ENCODE measurements at places on chromosomes 16 and 17.

- no peak for DNase-seq
Observed at GRCh38 chr16:35425270-35425669, 1965.9 kb downstream of the TP53TG3F start.

DNA sequence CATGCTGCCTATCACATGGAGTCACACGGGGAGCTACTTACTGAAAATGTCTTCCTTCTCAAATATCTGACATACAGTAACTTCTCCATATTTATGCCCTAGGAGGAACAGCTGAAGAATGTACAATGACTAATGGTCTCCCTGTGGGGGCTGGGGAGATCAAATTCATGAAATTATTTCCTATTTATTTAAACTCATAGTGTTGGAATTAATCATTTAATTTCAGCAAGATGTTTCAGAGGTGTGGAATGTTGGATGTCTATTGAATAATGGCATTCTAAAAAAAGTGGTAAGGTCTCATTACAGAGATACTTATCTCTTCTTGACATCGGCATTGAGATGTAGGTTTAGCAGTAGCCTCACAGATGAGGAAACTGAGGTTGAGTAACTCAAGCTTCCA, 214.3 kb upstream of the CDH11 start:
- DNase-seq: no peak

- no peak for DNase-seq
Observed at GRCh38 chr16:81765969-81766368, 13.1 kb upstream of the PLCG2 start.

DNA sequence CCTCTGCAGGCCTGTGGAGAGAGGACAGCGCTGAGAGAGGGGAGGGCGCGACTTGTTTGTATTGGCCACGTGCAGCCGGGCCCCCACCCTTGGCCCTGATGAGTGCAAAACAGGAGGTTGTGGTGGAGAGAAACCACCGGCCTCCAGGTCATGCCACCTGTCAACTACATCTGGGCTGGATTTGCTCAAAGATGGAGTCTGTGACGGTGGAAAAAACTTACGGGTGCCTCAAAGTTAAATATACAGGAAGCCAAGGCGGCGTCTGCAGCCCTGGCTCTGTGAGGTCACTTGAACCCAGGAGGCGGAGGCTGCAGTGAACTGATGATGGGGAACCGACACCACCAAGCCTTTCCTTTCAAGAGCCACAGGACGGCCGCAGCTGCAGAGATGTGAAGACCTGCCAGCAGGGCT, 15.7 kb downstream of the C16orf74 start:
- DNase-seq: peak; percentile 66

- DNase-seq: no peak
Observed at GRCh38 chr16:46607529-46607928, 13.7 kb downstream of the SHCBP1 start.

DNA sequence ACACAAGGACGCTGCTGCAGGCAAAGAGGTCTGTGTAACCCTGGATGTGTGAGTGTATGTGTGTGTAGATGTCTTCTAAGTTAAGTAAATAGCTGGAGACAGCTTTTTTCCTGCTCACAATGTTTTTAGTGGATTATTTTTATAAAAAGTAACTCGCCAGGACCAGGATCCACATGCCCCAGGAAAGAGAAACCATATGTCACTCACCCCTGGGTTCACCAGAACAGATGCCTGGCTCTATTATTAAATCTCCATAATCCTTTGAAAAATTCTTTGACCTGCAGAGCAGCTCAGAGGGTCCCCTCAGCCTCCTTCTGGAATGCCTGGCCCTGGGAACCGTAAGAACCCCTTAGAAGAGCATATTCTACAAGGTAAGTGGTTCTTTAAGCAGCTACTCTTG, 18.0 kb downstream of the ABCC12 start:
- DNase-seq: no peak

GRCh38 chr17:44959821-44960531, 8.1 kb downstream of the C1QL1 start:
- peak; percentile 16 for DNase-seq

GRCh38 chr16:12377497-12377896, 401.0 kb downstream of the SNX29 start:
- no peak for DNase-seq

- DNase-seq: peak; percentile 73
Observed at GRCh38 chr16:15482068-15482747, 47.8 kb downstream of the BMERB1 start.

DNA sequence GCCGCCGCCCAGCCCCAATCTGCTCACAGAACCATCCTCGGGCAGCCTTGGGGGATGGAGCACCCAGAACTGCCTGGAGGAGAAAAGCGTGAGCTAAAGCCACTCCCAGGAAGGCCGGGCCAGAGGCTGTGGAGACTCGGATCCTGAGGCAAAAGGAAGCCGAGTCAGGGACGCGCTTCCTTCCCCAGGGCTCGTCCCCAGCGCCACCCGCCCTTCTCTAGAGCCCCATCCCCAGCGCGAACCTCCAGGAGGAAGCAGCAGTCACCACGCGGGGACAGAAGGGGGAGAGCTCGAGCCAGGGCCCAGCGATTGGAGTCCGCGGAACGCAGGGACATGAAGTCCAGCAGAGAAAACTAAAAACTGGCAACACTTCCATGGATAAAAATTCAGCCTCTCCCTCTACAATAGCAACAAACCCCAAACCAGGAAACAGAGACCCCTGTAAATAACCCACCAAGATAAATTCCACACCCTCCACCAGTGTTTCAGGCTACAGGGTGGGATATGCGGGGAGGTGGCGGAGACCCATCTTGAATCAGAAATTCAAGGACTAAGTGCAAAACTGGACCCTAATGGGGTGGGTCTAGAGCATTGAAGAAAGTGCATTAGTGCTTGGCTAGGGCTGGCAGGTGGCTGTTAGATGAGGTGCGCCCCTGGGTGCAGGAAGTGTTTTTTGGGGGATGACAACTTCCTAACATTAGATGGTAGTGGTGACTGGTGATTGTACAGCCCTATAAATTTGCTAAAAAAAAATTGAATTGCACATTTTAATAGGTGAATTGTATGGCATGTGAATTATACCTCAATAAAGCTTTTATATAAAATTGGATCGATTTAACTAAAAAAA, 116.1 kb upstream of the METRNL start:
- peak; percentile 56 for DNase-seq
